Activated T-helper 17 cell treated with anti-CD3 and anti-CD28 coated beads, Interleukin-2, amount 50 U/mL, for 72 hours (primary cell): ENCODE measurements at places on chromosomes 2 and 18. TPM values are rescaled to one million over a fixed set of nuclear protein-coding genes. Genes with fewer than 3 reads are reported as not detected.

GRCh38 chr2:17879137-17879912, 858 bp downstream of the KCNS3 start:
- no peak for ATAC-seq

- no peak for ATAC-seq
Measured at GRCh38 chr2:192416060-192416459, 221.3 kb upstream of the TMEFF2 start.

GRCh38 chr2:102258386-102259074, 52.8 kb upstream of the IL1RL1 start:
- peak; percentile 98 for ATAC-seq

- ATAC-seq, result no peak
Measured at GRCh38 chr2:191427031-191427430, 181.8 kb downstream of the MYO1B start.

DNA sequence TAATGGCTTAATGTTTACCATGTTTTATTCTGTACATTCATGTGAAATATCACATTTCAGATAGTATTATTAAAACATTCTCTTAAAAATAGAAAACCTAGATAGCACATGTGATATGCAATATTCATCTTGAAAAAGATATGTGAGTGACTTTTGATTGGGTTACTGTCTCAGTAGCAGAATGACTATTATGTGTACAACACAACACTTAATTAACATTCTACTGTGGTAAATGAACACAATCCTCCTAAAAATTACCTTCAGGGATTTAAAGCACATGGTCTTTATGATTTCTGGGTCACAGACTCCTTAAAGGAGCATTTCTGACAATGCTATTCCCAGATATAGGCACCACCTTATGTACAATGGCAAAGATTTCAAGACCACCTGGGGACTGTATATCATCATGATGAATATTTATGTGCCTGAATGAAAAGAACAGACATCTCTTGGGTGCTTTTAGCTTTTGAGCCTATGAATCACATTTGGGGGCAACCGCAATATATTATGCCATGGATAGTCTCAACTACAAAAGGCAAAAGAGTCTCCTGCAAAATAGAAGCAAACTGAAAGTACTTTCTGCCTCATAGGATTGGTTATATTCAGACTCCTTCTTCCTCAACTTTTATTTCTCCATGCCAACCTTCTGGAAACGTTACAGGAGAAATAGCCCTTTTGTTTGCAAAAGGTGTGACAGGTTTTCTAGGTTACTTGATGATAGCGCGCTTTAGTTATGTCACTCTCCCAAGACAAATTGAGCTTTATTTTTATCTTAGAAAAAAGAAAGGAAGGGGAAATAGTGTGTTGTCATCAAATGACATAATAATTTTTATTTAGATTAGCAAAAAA, 259.0 kb downstream of the CALCRL start:
- no peak for ATAC-seq

- ATAC-seq, result no peak
Measured at GRCh38 chr18:46253498-46253897, 149.3 kb downstream of the HAUS1 start.

- ATAC-seq, result no peak
Measured at GRCh38 chr2:201949181-201949926, 84.3 kb upstream of the FZD7 start.

DNA sequence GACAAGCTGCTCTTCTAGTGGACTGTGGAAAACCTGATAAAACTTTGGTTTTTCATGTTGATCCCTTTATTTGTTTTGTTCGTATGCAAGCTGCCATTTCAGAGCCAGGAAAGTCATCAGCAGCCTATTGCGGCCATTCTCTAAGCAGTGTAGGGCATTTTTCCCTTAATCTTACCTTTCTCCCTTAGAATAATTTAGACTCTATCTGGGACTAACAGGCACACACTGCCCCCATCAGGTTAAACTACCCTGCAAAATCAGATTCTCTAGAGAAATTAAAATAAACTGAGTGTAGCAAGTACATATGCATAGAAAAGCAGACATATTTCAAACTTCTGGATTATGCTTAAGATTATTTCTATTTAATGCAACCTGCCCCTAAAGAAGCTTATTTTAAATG, 347.5 kb downstream of the METTL4 start:
- no peak for ATAC-seq

GRCh38 chr18:79931475-79931874, 20.0 kb downstream of the SLC66A2 start:
- no peak for ATAC-seq

- peak; percentile 78 for ATAC-seq
Measured at GRCh38 chr2:8514796-8515758, 166.8 kb upstream of the ID2 start.

- ATAC-seq, result peak; percentile 81
Measured at GRCh38 chr2:27303093-27304025, 4.9 kb downstream of the UCN start.

DNA sequence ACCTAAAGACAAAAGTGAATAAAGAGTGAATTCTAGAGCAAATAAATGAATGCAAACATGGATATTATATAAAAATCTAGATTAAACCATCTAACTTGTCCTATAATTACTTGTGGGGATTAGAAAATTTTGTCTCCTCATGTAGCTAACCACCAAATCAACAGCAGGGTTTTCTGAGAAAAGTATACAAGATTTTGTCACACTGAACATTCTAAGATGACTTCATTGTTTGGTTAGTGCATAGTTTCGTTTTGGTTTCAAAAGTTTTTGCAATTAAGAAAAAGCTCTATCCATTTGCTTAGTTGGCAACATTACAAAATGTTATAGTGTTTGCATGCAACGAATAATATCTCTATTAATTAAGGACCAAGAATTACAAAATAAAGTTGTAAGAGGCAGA, 125.0 kb downstream of the LRP2 start:
- no peak for ATAC-seq

DNA sequence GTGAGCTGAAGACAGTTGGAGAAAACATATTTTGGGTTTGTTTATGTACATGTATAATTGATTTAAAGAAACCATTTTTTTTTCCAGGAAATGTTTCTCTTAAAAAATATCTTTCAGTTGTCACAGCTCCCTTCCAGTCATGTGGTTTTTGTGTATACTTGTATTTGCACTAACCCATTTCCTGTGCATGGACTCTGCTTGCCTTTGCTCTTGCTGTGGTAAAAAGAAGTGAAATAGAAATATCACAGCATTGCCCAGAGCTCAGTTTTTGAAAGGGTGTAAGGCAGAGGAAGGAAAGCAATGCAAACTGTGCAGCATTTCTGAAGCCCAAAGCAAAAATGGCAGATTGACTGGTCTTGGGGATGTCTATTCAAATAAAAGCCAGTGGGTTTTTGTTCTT, 10.4 kb upstream of the DOCK10 start:
- ATAC-seq, result peak; percentile 87

GRCh38 chr18:64037812-64038414, 68.0 kb downstream of the SERPINB8 start:
- ATAC-seq, result no peak

GRCh38 chr2:65374575-65374974, 57.8 kb downstream of the SPRED2 start:
- ATAC-seq, result no peak

- no peak for ATAC-seq
Measured at GRCh38 chr2:208189069-208189809, 591 bp downstream of the C2orf80 start.

GRCh38 chr2:120703330-120703994, 32.2 kb upstream of the GLI2 start:
- ATAC-seq, result no peak

- ATAC-seq, result no peak
Measured at GRCh38 chr2:132589966-132590365, 80.0 kb downstream of the LYPD1 start.

DNA sequence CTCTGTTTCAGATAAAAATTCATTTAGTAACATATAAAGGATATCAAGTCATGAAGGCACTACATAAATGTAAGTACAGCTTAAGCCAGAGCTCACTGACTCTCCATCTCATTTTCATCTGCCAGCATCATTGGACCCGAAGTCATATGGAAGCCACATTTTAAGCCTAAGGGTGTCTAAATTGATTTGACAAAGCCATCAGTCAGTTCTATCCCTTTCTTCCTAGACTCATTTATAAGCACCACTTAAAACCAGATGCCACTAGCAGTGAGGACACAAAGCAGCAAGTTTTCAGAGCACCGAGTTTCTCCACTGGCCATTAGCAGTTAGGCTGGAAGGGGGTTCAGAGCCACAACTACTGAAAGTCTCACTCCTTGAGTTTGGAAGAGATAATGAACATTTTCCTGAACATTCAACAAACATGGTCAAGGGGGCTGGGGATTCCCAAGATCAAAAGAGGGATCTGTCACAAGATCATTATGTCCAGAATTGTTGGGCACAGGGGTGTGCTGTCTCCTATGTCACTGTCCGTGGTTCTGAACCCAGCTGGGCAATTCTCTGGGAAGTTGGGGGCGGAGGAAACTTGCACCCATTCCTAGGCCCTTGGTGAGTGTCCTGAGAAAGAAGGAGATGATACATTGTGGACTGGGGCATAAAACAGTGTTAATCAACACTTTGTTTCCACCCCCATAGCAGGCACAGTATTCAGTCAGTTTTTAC, 158.5 kb upstream of the LMAN1 start:
- ATAC-seq, result no peak

DNA sequence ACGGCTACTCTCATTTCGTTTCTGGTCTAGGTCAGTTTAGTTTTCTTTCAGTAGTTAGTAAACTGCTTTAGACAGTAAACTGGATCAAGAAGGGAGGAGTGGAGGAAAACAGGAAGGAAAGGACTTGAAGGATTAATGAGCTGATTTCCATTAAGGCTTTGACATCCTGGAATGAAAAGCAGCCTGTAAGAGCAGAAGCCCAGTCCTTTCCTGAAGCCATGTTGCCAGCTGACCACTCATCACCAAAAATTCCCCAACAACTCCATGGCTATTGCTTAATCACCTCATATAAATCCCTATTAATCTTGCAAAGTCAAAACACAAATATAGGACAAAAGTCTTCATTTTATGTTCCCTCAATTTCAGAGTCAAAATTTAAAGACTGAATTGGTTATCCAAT, 113.7 kb upstream of the ZFP36L2 start:
- ATAC-seq, result no peak

DNA sequence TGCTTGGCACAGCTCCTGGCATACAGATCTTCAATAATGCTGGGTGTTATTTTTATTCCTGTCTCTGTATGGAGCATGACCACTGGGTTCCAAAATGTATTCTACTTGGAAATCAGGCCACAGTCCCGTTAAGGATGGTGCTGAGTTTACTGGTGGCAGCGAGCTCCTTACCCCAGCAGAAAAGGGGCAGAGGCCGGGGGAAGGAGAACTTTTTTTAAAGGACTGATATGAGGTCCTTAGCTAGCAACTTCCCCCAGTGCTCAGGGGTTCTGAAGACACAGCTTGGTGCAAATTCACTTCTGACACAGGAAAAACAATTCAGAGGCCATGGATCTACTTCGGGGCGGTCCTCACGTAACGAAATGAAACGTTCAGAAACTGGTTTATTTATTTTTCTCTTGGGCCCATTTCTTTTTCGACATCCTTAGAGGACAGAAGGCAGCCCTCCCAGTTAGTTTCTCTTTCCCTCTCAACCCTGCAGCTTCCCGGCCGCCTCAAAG, 872 bp downstream of the RDH14 start:
- ATAC-seq, result peak; percentile 0

GRCh38 chr2:230583581-230583980, 129.1 kb upstream of the CAB39 start:
- peak; percentile 59 for ATAC-seq

Gene PIEZO2
- total RNA-seq, result not detected

Gene UGT1A4
- total RNA-seq, result not detected

Gene LAMA1
- total RNA-seq, result not detected

Gene ABCG5
- total RNA-seq, result not detected

Gene POTEE
- total RNA-seq, result 1.7 TPM

Gene NUP35
- total RNA-seq, result 30.6 TPM

Gene TBR1
- total RNA-seq, result 0.06 TPM

Gene TPO
- not detected for total RNA-seq

Gene MSGN1
- not detected for total RNA-seq

Gene SCYGR4
- not detected for total RNA-seq

Gene DUSP28
- total RNA-seq, result 3.6 TPM

Gene HRH4
- total RNA-seq, result 2.2 TPM
